ENCODE measurements at places on chromosomes 4 and X.

- peak; percentile 1 for DNase-seq
Measured at GRCh38 chrX:8783097-8783713, 18.0 kb downstream of the FAM9A start.

DNA sequence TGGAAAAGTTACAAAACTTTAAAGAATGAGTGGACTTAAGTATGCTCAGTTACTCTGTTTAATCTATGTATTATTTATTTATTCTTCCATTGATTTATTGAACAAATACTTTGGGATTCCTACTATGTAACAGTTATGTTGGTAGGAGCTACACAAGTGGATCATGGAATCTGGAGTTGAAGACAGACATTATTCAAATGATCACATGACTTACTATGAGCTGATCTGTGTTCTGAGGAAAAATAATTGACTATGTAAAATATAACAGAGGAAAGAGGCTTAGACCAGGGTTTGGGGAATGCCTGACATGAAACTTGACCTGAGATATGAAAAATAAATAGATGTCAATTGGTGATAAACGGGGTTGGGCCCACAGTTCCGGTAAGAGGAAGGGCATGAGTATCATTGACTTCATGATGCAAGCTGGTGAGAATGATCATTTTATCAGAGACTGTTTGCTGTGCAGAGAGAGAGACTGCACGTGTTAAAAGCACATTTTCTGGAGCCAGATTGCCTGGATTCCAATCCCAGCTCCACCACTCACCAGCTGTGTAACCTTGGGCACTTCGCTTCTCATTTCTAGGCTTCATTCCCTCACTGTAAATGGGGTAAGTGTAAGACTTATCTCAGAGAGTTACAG is 179.0 kb downstream of the SPCS3 start:
- DNase-seq = no peak

DNA sequence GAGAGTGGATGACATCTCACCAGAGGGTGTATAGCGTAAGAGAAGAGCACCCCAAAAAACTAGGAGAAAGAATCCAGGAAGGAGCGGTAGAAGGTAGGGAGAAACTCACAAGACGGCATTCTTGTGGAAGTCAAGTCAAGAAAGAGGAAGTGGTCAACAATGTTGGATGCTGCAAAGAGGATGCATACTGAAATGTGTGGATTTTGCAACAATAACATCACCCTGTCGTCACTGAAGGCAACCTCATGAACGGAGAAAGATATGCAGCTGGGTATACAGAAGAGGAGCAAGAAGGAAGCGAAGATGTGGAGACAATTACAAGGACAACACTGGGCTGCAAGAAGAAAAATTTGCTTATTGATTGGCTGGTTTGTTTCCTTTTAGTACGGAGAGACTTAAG is 11.4 kb upstream of the TAPT1 start:
- no peak for DNase-seq

- no peak for DNase-seq
Measured at GRCh38 chrX:72621163-72621562, 48.5 kb upstream of the HDAC8 start.

DNA sequence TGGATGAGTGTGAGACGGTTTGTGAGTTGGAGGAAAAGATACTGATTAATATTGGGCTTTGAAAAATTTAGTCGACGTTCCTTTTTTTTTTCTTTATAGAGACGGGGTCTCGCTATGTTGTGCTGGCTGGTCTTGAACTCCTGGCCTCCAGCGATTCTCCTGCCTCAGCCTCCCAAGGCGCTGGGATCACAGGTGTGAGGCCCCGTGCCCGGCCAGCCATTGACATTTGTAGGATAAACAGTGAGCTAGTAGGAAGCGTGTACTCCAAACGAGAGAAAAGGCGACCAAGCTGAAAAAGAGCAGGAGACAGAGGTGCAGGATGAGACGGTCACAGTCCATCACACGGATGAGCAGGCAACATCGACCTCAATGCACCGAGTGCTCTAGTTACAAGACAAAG is 19.4 kb downstream of the PPP2R3B start:
- DNase-seq = no peak

DNA sequence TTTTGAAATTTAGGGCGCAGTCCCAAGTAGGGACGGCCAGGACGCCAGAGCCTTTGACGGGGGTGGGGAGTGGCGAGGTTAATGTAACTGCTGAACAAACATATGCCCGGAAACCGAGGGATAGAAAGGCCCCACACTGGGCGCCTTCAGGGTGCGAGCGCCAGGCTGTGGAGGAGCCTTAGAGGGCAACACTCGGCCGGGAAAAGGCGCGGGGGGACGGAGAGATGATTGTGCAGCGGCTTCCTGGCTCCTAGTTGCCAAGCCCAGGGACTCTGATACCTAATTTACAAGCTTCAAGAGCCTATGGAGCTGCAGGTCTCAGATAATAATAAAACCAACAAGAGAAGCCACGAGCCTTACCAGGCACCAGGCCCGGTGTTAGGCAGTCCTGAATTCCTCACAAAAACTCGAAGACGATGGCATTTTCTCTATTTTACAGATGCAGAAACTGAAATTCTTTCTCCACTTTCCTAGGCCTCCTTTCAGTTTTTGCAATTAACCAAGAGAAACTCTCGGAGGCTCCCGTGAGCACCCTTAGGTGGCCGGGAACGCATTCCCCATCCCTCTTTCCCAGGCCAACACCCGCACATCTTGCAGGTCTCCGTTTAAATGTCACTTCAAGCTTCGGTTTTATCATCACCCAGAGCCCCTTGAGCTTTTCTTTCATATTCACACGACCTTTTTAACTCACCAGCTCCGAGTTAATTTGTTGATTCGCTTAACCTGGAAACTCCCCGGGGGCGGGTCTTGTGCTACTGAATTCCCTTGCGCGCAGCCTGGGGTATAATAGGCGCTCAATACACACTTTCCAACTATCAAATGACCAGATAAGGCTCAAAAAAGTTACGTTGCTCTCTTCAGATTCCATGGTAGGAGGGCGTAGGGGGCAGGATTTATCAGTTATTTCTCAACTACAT is 6.4 kb upstream of the GSX2 start:
- no peak for DNase-seq

DNA sequence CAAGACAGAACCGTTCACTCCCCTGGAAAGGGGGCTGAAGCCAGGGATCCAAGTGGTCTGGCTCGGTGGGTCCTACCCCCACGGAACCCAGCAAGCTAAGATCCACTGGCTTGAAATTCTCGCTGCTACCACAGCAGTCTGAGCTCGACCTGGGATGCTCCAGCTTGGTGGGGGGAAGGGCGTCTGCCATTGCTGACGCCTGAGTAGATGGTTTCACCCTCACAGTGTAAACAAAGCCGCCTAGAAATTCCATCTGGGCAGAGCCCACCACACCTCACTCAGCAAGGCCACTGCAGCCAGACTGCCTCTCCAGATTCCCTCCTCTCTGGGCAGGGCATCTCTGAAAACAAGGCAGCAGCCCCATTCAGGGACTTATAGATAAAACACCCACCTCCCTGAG is 13.4 kb upstream of the PBDC1 start:
- DNase-seq = no peak

- no peak for DNase-seq
Measured at GRCh38 chr4:2712261-2712842, 43.8 kb downstream of the TNIP2 start.

DNA sequence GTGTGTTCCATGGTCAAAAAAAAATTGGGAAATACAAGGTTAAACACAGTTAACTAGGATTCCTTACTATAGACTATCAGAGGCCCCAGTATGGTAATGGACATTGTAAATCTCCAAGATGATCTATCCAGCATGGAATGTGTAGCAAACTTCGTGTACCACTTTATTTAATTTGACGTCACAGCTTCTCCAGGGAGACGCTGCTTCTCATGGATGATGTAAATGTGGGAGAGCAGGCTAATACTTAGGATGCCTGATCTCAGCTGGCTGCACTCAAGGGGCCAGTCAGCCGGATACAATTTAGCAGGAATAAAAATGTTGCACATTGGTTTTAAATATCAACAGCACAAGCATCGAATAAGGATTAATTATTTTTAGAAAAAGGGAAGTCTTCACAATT is 111.7 kb upstream of the HPF1 start:
- no peak for DNase-seq

- no peak for DNase-seq
Measured at GRCh38 chr4:75769036-75769435, 44.7 kb downstream of the USO1 start.

DNA sequence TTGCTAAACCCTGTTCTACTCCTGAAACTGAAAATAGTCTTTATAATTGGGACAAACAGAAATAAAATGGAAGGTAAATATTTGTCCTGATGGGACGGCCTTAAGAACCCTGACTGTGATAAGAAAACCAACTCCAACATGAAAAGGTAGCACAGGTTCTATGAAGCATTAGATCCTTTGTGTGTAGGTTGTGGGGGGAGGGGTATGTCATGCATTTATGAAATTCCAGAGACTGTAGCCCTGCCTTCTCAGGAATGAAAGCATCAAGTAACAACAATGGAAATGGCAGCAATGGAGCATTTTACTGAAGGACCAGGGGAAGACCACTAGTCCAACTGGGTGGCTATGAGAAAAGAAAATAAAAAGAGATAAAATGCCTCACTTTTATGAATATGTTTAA is 23.9 kb downstream of the CXXC4 start:
- DNase-seq = no peak

- DNase-seq = no peak
Measured at GRCh38 chr4:62618042-62618441, 1417.9 kb downstream of the ADGRL3 start.

DNA sequence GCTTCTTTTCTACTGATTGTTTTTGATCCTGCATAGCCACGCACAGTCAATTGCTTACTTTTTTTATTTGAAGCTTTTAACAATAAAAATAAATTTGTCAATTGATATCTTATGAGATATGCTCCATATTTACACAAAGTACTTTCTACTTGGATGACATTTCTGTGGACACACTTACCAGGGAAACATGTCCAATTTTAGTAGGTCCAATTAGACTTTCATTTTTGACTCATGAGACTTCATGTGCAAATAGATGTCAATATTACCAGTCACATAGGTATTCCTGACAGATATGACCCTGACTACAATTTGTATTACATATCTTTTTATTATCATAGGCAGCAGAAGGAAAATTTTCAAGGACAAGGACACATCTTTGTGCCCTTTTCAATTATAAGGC is 219.9 kb upstream of the ANKRD50 start:
- DNase-seq = no peak

DNA sequence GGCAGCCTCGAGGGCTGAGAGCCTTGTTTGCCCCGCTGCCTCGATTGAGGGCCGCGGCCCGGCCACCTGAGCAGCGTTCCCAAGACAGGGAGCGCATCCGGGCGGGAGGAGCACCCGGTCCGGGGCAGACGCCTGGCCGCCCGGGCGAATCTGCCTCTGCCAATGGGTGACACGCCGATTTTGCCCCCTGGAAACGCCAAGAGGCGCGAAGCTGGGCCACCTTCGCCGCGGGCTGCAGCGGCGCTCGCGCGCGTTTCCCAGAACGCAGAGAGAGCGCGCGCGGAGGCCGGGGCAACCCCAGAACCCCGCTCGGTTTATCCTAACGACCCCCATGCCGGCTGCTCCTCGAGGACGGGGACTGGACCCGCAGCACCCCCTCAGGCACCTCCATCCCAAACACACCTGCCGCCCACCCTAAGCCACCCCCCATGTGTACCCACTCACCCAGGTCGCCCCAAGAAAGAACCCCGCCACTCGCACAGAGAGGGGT is 575 bp downstream of the MAP7D2 start:
- no peak for DNase-seq

DNA sequence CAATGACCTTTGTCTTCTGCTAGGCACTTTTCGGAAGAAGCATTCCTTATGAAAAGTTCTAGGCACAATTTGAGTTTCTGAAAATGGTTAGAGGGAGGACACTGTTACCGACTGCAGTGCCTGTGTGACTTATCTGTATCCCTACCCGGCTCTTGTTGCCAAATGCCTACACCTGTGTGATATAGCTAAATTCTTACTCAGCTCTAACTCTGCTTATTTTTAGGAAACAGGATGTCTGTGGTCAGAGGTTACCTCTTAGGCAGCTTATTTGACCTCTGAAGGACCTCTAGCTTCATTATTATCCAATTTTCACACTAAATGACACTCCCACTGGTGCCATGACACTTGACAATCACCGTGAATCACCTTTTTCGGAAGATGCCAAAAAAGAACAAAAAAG is 561.1 kb upstream of the SMIM31 start:
- DNase-seq = no peak

GRCh38 chr4:41072021-41072777 is 142.1 kb downstream of the APBB2 start:
- no peak for DNase-seq

DNA sequence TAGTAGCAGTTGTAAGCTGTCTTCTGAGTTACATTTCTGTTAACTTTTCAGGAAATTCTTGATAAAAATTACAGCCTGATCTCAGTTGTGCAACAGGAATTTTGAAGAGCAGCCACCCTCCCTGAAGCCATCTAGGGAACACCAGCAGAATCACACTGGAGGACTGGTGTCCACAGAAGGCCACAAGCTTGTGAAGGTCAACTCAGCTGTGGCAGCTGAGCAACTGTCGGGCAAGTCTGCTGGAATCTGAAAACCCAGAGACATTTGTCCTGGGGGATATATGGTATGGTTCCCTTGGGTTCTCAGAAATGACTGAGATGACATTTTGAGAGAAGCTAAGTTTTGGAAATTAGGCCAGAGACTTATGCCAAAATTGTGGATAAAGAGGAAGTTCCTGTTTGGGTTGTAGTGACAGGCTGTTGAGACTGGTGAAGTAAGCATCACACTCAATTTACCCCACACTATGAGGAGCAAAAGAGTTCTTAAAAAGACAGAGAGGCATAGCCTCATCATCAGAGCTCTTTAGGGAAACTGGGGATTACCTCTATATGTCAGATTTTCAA is 78.1 kb upstream of the TNIP3 start:
- no peak for DNase-seq

DNA sequence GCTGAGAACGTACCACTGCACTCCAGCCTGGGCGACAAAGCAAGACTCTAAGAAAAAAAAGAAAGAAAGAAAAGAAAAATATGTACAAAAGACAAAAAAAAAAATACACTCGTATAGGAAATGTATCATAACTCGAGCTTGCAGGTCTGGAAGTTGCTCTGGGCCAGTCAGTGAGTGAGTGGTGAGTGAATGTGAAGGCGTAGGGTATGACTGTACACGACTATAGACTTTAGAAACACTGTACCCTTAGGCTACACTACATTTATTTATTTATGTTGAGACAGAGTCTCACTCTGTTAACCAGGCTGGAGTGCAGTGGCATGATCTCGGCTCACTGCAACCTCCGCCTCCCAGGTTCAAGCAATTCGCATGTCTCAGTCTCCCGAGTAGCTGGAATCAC is 29.4 kb downstream of the EVC2 start:
- DNase-seq = no peak
